ENCODE measurements at places on chromosomes 11 and 22.

DNA sequence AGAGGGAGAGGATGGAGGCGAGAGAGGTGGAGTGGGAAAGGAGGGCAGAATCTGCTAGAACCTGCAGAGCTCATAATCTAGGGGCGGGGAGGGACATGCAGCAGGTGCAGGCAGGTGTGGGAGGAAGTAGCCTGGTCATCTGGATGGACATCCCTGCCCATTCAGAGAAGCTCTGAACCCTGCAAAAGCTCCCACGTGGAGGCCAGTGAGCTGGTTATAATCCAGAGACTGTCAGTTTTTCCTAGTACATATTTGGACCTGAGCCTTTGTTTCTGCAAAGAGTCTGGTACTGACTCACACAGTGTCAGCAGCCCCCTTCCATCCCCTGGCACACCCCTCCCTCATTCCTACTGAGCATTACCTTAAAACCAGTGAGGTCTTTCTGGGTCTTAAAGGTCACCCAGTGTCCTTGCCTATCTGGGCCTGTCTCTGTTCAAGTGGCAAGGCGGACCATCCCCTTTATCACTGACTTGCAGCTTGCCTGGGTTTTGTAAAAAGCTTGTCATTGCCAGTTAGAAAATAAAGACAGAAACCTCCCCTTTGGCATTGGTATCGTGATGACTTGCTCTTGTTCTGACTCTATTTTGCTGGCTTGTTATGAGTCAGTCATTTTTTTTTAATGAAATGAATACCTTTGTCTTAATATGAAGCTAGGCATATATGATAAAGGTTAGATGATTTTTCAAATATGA is 26.1 kb downstream of the PTPRJ start:
- DNase-seq = peak; percentile 78

- DNase-seq = no peak
These were observed 43.0 kb upstream of the CRTAM start for GRCh38 chr11:122795307-122795706.

DNA sequence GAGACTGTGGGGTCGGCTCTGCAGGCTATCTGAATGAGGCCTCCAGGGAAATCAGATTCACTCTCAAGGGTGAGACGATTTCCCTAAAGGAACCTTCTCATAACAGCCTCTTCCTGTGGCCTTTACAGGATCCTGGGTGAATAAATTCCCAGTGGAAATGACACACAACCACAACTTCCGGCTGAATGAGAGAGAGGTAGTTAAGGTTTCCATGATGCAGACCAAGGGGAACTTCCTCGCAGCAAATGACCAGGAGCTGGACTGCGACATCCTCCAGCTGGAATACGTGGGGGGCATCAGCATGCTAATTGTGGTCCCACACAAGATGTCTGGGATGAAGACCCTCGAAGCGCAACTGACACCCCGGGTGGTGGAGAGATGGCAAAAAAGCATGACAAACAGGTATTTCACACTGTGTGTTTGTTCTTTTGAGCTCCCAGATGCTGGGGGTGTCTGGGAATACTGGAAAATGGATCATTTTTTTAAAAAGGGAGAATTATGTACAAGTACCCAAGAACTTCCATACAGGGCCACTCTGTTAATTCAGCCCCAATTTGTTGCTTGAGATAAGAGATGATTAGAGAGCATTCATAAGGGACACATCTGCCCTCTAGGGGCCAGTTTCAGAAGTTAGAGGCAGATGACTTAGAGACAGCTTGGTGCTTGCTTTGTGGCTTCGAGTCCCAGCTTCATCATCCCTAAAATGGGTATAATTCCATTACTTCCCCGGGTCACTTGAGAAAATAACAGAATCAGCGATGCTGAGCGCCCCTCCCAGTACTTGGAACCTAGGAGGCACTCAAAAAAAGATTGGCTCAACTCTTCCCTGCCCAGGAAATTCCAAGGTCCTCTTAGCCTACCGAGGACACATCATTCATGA is 10.2 kb downstream of the SERPIND1 start:
- DNase-seq = peak; percentile 79

DNA sequence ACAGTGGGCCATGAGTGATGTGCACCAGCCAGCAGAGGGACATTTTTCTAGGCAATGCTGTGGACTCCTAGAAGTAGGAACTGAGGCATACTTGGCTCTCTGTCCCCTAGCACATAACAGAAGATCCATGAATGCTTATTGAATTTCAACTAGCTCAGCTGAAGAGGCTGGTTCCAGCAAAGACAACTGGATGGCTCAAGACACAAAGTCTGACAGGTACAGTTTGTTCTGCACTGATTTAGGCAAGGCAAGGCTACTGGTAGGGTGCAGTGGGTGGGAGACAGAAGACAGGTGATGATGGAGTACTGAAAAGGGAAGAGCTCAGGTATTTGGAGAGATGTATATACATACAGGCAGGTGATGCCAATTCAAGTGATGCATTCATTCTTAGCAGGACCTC is 72.4 kb upstream of the USP47 start:
- DNase-seq = no peak

- DNase-seq = no peak
These were observed 495 bp downstream of the GPR137 start for GRCh38 chr11:64285885-64286800.

DNA sequence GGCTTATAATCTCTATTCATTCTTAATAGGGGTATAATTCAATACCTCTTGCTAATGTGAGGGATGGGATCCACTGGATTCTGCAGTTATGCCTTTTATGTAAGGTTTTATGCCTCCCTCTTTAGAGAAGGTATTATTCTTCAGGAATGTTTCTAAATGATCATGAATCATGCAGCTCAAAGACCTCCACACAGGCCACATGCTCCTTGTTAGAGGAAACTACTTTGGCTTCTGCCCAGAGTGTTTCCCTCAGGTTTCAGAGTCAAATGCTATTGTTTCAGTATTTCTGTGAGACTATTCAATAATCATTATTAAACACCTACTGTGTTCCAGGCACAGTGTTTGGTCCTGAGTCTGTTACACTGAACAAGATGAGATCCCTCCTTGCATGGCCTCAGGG is 115.9 kb downstream of the RAB38 start:
- DNase-seq = peak; percentile 6

GRCh38 chr11:95625164-95625900 is 164.2 kb downstream of the FAM76B start:
- no peak for DNase-seq

DNA sequence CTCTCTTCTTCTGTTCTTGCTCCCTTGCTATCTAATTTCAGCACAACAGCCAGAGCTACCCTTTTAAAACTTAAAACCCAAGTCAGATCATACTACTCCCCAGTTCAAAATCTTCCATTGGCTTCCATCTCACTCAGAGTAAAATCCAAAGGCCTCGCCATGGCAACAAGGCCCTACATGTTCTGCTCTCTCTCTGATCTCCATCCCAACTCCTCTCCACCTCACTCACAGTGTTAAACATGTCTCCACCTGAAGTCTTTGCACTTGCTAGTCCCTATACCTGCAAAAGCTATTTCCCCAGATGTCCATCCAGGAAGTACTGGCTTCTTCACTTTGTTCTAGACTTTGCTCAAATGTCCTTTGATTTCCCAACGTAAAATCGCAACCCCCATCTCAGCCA is 3.0 kb upstream of the GRAP2 start:
- DNase-seq = no peak

DNA sequence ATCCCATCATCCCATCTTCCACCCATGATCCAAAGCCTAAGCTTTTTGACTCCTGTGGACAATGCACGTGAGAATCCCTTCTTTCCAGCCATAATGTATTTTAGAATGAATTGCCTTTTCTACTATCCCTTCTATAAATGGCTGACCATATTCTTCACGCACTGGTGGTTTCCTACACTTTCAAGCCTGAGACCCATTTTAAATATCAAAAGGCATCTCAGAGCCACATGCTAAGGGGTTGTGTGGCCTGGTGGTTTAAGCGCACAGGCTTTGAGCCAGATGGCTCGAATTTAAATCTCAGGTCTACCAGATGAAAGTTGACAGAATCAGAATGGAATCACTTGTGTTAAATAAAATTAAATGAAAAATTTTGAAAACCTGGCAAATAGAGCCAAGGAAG is 54.5 kb downstream of the C11orf91 start:
- no peak for DNase-seq

DNA sequence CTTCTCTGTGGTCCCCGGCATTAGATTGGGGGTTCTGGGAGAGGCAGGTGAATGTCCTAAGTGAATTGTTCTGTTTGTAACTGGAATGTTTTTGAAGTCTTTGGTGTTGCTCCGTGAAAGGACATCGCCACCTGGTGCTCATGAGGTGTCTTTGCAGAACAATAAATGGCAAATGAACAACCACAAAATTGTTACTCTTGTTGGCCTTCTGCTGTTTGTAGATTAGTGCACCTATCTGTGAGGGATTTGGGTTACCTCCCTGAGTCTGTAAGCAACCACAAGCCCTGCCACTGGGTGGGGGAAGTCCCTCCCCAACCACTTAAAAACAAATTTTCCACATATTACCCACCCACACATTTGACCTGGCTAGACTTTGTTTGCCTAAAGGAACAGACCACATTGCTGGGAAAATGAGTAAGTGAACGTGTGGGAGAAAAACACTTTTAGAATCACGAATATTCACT is 4.7 kb downstream of the MPEG1 start:
- peak; percentile 62 for DNase-seq

DNA sequence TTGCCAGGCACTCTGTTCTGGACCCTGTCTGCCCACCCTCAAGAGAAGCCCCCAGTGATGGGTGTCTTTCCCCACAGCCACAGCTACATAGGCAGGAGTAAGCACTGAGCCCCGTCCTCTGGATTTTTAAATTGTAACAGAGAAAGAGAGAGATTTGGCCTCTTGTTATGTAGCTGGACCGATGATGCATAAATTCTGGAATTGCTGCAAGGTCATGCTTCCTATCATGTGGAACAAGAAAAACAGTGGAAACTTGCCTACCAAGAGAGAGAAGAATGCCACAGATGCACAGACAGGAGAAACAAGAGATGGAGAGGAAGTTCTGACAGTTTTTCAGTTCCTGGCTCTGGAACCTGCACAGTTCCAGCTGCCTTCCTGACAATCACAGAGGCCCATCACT is 150.2 kb downstream of the ETS1 start:
- no peak for DNase-seq

- peak; percentile 94 for DNase-seq
These were observed 50.5 kb downstream of the MAPK1 start for GRCh38 chr22:21816787-21817496.

GRCh38 chr11:69539416-69540117 is 58.1 kb downstream of the LINC01488 start:
- DNase-seq = no peak

DNA sequence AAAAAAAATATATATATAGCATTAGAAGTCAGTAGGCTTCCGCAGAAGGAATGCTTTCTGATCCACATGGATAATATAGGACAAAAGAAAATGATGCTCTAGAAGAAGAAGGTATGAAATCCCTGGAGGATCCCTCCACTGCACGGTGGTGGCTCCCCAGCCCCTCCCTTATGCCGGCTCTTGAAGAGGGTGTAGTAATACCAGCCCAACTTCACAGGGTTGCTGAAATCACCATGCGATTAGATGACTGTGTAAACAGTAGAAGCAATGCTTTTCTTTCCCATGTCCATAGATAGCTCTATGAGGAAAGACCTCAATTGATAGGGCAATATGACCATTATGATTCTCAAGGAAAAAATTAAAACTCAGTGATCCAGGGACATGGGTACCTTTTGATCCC is 3.2 kb upstream of the ETS1 start:
- DNase-seq = no peak

DNA sequence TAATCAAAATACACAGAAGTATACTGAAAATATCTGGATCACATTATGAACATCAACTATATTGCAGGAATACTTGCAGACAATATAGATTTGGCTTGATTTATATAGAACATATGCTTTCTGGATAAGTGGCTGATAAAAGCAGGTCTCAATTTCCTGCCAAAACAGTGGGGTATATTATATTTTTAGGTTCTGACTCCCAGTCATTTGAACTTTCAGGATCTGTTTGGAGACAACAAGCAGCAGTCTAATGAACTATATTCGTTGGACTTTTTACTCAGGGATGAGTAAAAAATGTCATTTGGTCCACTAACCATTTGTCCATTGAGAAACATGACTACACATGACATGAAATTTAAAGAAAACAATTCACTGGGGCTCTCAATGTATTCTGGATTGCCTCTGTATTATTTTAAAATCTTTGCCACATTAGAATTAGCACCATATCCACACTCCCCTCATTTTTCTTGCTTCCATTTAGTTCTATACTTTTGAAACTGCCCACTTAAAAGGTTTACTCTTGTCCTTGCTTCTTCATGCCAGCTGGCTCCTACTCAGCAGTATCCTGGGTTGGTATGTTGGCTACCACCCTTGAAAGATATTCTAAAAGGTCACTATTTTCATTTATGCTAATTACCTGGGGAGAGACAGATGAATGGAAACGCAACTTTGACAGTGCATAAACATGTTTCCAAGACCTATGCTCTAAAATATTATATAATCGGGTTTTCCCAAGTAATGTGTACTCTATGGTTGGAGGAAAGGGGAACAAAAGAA is 153.0 kb downstream of the APOL5 start:
- no peak for DNase-seq

DNA sequence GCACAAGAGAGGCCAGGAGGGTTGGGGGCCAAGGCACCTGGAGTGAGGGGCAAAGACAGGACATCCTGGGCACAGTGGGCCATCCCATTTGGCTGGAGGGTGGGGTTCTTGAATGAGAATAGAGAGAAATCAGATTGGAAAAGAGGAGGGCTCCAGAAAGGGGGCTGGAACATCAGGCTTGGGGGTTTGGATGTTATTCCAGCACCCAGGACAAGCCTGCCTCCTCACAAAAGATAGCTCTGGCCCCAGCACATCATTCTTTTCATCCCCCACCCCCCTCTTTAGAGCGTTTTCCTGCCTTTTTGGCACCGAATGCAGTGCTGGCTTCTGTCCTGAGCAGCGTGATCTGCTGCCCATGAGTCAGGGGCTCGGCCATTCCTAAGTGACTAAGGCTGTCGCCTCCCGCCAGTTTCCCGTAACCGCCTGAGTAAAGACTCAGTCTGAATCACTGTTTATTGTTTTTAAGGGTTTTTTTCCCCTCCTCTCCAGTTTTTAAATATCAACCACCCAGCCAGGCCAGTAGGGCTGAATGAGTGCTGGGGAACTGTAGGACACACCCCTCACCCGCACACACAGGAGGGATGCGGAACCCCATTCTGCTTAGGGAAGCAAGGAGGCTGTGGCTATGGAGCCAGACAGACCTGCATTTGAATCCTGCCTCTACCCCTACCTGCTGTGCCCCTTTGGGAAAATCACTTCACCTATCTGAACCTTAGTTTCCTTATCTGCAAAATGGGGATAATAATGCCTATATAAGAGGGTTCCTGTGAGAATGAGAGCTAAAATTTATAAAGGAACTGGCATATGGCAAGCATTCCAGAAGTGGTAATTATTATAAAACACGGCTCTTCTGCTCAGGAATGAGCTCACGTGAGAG is 32.4 kb upstream of the NAV2 start:
- peak; percentile 99 for DNase-seq
